Activated CD4-positive, alpha-beta T cell treated with anti-CD3 and anti-CD28 coated beads, Interleukin-2, amount 10 ng/mL, durations not matched to agents 24 days and 14 days (primary cell): ENCODE measurements at places on chromosomes 2 and 18. TPM values are rescaled to one million over a fixed set of nuclear protein-coding genes. Genes with fewer than 3 reads are reported as not detected.

The TRIB2 gene
- total RNA-seq = 4.0 and 5.1 TPM in 2 replicates

The CLK1 gene
- total RNA-seq = 99.3 and 100 TPM in 2 replicates

DNA sequence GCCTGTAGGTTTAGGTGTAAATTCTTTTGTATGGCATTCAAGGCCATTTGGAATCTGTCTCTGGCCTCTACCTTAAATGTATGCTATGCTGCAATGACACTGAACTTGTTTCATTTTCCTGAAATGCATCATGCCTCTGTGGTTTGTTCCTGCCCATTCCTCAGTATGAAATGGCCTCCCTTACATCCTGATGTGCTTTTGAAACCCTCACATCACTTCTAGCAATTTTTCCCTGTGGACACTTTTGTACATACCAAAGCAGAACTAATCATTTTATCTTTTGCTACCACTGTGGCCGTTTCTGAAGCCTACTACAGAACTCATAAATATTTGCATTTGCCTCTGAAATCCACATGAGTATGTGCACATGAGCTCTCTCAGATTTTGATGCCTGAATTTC, 557.2 kb downstream of the ERBB4 start:
- H3K27ac ChIP-seq = no peak overlapping the region
- H3K4me1 ChIP-seq = no peaks in the 10 kb centered on the region
- no peak overlapping the region for H3K4me3 ChIP-seq
- no peaks in the 10 kb centered on the region for H3K36me3 ChIP-seq
- DNase-seq = no peak

- peaks cover 39% of the 10 kb centered on the region for H3K4me1 ChIP-seq
- DNase-seq = no peak
- H3K4me3 ChIP-seq = peak overlapping the region; percentile 58
- H3K36me3 ChIP-seq = peaks cover 15% of the 10 kb centered on the region
- H3K27me3 ChIP-seq = no peaks in the 10 kb centered on the region
- peak overlapping the region; percentile 86 for H3K27ac ChIP-seq
Observed at GRCh38 chr2:134281815-134282419, 28.0 kb downstream of the MGAT5 start.
